A549 treated with dexamethasone at 1 μM for 4 hours (cell line): ENCODE measurements at places on chromosomes 2 and 18. TPM values are rescaled to one million over a fixed set of nuclear protein-coding genes. Genes with fewer than 3 reads are reported as not detected.

Gene NCKAP5
- total RNA-seq, result 0.61 to 1.1 TPM (median 1.0 TPM) in 5 replicates

Gene CD226
- 0.07 to 0.21 TPM (median 0.17 TPM) in 5 replicates for total RNA-seq

Gene FAM117B
- total RNA-seq, result 1.7 to 2.6 TPM (median 2.2 TPM) in 5 replicates

Gene CTNNA2
- total RNA-seq, result 0.19 to 0.89 TPM (median 0.33 TPM) in 5 replicates

Gene KRTCAP3
- total RNA-seq, result 0.39 to 0.87 TPM (median 0.45 TPM) in 5 replicates

Gene CYP20A1
- 9.0 to 11.5 TPM (median 9.8 TPM) in 5 replicates for total RNA-seq

Gene CHRND
- 0.07 to 0.09 TPM in 2 of 5 replicates, not detected in the others for total RNA-seq

Gene CNPPD1
- total RNA-seq, result 35.3 to 42.6 TPM (median 41.4 TPM) in 5 replicates

Gene AKAIN1
- not detected in 5 replicates for total RNA-seq

Gene LRRC30
- total RNA-seq, result not detected in 5 replicates

Gene CROCC2
- total RNA-seq, result not detected in 5 replicates

Gene SATB2
- total RNA-seq, result 2.1 to 4.3 TPM (median 3.4 TPM) in 5 replicates
